NCI-H2171 (cell line): ENCODE measurements at places on chromosomes 2 and 18.
A peak's percentile ranks its signal among the peaks of the same experiment; 100 is the strongest.

DNA sequence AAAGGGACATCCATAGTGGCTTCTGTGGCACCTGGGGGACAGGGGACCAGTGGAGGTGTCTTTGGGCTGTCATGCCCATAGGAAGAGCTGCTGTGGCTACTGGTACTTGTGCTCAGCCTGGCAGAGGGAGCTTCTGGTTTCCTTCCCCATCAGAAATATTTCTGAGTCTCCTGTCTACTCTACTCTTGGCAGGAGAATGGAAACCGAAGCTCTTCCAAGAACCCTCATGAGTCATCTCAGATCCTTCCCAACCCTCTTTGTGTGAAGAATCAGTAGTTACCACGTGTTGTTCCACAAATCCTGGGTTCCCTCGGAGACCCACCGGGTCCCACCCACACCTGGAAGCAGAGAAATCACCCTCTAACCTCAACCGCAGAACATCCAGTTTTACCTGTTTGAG, 234.9 kb downstream of the FHOD3 start:
- DNase-seq, result no peak

DNA sequence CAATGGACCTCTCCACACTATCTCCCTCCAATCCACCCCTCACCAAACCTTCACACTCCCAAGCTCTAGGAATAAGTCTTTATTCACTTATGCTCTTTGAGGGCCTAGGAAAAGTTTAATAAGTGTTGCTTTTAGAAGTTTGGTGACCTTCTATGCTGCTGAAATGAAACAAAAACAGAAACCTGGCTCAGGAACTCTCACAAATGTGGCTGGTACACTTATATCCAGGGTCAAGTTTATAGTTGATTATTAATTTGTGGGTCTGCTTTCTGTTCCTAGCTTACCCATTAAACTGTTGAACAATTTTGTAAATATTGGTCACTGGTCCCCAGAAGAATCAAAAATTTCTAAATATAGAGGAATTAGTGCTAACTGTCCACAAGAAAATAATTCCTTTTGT, 14.2 kb upstream of the ANKRD44 start:
- DNase-seq, result no peak

- no peak for DNase-seq
Observed at GRCh38 chr2:148781544-148781943, 93.5 kb upstream of the KIF5C start.

GRCh38 chr2:203664029-203664755, 42.2 kb upstream of the CD28 start:
- DNase-seq, result no peak

- DNase-seq, result no peak
Observed at GRCh38 chr2:69213782-69214181, 173.2 kb downstream of the GFPT1 start.

- DNase-seq, result no peak
Observed at GRCh38 chr2:112679484-112679883, 33.7 kb downstream of the SLC20A1 start.

DNA sequence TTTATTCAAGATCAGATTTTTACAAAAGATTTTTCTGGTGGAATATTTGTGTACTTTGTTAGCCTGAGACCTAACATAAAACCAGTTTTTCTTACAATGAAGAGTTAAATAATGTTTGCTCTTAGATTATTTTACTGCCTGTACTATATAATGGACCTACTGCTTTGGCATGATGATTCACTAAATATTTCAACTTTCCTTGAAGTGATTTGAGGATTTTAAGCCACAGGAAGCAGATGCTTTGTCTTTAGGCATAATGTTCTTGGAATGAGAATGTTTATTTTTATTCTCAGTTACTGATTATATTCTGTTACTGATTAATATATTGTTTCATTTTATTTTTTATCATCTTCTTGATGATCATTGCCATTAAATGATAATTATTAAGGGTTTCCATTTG, 175.3 kb upstream of the LRP1B start:
- DNase-seq, result no peak

GRCh38 chr2:118386641-118387302, 298.5 kb downstream of the INSIG2 start:
- no peak for DNase-seq

GRCh38 chr2:152696476-152696875, 20.8 kb downstream of the PRPF40A start:
- no peak for DNase-seq

DNA sequence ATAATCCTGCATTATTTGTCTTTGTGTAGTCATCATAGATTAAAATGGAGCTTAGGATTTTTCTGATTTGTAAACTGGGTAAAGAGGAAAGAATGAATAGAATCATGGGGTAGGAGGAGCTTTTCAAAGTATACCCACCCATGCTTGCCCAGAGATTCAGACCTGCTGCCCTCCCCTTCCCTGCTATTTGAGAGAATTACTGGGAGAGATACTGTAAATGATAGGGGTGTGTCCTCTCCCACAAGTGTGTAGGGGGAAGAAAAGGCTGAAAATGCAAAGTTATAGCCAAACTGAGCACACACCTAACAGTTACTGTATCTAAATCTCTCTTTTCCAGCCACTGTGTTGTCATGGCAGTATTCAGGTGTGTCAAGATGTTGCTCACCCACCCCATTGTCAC, 21.5 kb upstream of the DYNC2LI1 start:
- DNase-seq, result no peak

- peak; percentile 21 for DNase-seq
Observed at GRCh38 chr2:137156221-137156844, 391.0 kb downstream of the THSD7B start.

DNA sequence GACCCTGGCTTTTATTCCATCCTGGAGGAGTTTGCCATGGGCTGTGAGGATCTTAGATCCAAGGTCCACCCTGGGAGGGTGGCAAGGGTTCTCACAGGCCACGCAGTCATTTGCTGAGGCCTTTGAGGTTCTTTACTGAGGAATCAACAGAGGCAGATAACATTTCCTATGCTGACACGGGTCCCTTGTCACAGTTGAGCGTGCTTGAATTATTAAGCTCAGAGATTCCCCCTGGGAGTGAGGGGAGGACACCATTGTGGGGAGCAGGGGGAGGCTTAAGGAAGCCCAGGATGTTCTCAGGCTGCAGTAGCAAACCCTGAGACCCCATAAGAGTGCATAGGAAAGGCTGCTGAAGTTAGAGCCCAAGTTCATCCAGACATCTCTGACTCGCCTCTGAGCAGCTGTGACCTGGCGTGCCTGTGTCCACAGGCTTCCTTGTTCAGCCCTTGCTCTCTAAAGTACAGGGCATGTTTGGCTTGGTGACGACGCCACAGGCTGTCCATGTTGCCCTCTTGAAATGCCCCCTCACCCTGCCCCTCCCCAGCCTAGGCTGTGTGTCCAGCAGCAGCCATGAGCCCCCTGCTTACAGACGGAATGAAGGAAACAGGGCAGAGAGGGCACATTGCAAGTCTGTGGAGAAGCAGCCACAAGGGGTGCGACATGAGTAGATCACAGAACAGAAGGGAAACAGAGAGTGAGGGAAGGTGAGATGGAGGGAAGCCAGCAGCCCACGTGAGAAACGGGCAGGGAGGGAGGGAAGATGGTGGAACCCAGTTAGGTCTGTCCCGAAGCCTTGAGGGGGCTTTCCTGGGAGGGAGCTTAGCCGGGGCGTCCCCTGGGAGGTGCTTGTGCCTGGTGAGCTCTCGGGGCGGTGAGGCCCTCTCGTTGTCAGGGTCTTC, 34.0 kb downstream of the NAPG start:
- DNase-seq, result peak; percentile 48

- DNase-seq, result no peak
Observed at GRCh38 chr18:66792466-66792865, 188.6 kb upstream of the CDH19 start.

DNA sequence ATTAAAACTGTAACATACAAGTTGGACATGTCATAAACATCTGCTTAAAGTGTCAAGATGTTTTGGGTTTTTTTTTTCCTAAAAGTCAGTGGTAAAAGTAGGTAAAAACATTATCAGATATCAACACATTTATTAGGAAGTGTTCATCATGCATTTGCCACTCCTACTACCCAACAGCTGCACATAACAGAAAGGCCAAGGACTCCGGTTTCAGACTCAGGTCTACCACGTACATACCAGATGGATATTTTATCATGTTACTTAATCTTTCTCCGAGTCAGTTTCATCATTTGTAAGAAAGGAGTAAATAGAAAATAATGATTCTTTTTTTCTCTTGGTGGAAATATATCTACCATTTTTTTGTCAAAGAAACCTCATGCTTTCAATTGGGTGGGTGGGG, 192.3 kb downstream of the UBE2E3 start:
- DNase-seq, result peak; percentile 66

DNA sequence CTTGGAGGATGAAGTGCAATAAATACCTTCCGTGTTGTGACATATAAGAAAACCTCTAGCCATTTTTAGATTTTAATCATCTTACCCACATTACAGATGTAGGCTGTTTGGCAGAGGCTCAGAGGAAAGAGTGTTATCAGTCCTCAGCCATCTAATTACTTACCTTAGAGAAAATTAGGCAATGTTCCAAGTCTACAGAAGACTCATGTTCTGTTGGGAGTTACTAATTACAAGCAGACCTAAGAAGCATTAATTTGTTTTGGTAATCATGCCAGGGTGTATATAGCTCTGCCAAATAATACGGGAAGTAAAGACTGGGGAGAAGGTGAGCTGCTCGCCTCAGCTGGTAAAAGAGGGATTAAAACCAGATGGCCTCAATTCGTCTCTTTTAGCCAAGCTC, 125.8 kb upstream of the PGAP1 start:
- DNase-seq, result peak; percentile 83

DNA sequence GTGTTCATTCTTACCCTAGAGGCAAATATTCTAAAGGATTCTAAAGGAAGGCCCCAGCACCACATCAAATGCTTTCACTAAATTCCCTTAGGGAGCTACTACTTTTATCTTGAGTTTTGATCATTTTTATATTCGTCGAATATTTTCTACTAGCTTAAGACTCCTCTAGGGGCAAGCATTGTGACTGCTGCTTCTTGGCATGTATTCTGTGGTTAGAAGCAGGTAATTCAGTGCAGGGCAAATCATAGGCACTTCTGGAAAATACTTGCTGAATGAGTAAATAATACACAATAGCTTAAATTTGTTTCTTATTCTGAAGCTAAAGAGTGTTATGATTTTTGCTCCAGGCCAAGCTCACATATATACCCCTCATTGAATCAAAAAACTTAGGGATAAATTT, 136.4 kb downstream of the LRP2 start:
- DNase-seq, result no peak

DNA sequence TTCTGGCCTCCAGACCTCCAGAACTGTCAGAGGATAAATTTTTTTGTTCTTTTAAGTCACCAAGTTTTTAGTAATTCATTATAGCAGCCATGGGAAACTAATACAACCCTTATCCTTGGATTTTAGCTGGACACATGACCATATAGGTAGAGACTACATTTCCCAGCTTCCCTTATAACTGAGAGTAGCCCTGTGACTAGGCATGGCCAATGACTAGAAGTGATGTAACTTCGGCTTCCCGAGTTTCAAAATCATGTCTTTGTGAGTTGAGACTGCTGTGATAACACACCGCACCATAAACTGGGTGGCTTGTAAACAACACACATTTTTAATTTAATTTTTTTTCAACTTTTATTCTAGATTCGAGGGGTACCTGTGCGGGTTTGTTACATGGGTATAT, 134.0 kb upstream of the SERTAD2 start:
- no peak for DNase-seq

DNA sequence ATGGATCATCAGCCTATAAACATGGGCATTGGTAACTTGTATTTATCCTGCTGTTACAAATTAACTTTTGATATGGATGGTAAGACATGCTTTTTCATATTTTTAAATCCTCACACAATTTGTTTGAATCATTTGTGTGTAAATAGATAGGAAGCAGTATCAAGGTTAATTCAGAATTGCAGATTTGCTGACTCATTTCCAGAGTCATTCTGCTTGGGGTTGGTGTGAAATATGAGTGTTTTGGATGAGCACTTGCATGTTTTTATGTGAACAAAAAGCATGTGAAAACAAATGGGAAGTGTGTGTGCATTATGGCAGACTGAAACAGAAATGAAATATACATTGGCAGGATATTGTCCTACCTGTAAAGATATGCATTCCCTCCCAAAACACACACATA, 11.8 kb downstream of the CCDC85A start:
- no peak for DNase-seq

DNA sequence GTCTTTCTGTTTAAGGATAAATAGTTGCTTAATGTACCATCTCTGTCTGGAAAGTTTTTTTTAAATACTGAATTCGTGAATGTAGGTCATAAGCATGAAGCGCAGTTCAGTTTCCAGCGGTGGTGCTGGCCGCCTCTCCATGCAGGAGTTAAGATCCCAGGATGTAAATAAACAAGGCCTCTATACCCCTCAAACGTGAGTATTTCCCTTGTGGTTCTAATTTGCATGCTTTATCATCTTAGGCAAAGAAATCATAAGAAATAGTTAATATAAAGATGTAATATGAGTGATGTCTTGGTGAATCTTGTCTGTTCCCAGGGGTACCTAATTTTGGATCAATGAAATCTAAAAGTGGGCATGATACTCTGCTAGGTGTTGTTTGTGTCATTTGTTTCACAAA, 1.5 kb downstream of the NDC80 start:
- no peak for DNase-seq
